ENCODE measurements at places on chromosomes 6 and 20. TPM values are rescaled to one million over a fixed set of nuclear protein-coding genes. Genes with fewer than 3 reads are reported as not detected.

Gene SIRPD
- not detected for total RNA-seq

Gene SDC4
- 39.4 TPM for total RNA-seq

Gene SEL1L2
- 3.3 TPM for total RNA-seq

Gene KCNS1
- not detected for total RNA-seq

Gene SYTL3
- 2.9 TPM for total RNA-seq

Gene OPRM1
- not detected for total RNA-seq

Gene ZBTB2
- total RNA-seq = 17.5 TPM

Gene OR12D3
- not detected for total RNA-seq

Gene PRR18
- total RNA-seq = not detected

Gene THBS2
- total RNA-seq = 176 TPM

Gene DSN1
- 0.29 TPM for total RNA-seq
